ENCODE measurements at places on chromosomes 11 and 22. TPM values are rescaled to one million over a fixed set of nuclear protein-coding genes. Genes with fewer than 3 reads are reported as not detected.

Gene OR52B6
- total RNA-seq, result not detected

Gene SPDYC
- total RNA-seq, result not detected

Gene LAYN
- 0.26 TPM for total RNA-seq

Gene ARVCF
- total RNA-seq, result 2.4 TPM

Gene ACR
- total RNA-seq, result not detected

Gene FLRT1
- total RNA-seq, result 0.50 TPM

Gene BRSK2
- total RNA-seq, result 0.64 TPM

Gene PITPNM1
- 143 TPM for total RNA-seq

Gene ASRGL1
- total RNA-seq, result 8.2 TPM

Gene SGSM1
- total RNA-seq, result 0.29 TPM

Gene PIK3C2A
- 21.7 TPM for total RNA-seq

Gene NXPE1
- total RNA-seq, result not detected

Gene HORMAD2
- total RNA-seq, result not detected

Gene ALKBH3
- total RNA-seq, result 35.8 TPM

- DNase-seq, result no peak
Observed at GRCh38 chr11:10796191-10796590, 12.5 kb downstream of the EIF4G2 start.

DNA sequence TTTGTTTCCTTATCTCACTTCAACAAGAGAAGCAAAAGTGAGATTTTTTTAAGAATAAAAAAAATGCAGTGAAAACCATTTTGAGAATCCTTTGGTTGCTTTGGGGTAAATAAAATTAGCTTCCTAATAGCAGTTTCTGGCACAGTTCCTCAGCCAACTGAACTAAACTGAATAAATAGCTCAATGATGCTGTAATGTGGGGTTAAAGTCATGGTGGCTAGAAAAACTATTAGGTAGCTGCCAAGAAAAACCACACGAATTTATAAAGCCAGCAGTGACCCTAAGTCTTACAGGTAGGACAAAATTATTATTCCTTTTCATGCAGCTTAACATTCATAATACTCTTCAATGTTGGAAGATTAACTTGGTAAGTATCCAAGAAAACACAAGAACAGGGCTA, 142.4 kb downstream of the APIP start:
- no peak for DNase-seq

DNA sequence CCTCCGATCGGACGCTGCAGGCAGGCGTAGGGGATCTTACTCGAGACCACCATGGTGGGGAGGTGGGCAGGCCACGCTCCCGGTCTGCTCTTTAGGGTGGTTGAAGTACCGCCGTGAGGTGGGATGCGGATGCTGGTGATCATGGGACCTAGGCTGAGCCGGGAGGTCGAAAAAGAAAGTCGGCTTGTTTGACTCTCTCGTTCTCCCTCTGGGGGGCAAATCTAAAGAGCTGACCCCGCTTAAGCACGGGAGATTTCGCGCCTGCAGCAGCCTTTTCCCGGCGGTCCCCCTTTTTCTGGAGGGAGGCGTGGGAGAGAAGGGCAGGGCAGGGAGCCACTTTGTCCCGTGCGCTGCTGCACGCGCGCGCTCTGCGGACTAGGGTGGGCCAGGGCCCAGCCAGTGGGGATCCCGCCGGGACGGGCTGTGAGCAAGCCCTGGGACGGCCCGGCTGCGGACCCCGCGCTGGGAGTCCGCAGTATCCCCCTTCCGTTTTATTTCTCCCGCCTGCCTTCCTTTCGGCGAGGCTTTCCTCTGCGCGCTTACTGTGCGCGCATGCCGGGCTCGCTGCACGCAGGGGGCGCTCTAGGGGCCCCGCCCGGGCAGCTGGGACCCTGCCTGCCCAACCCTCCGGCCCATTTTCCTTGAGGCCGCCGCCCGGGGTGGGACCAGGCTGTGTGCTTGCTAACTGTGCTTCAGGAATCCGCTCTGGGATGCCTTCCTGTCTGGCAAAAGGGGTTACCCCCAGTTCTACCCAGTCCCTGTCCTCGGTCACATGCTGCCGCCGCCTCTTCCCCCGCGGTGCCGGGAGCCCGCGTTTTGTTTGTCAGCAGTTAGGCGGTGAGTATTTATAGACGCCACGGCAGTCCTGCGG, 81.0 kb downstream of the PRR5L start:
- peak; percentile 82 for DNase-seq

DNA sequence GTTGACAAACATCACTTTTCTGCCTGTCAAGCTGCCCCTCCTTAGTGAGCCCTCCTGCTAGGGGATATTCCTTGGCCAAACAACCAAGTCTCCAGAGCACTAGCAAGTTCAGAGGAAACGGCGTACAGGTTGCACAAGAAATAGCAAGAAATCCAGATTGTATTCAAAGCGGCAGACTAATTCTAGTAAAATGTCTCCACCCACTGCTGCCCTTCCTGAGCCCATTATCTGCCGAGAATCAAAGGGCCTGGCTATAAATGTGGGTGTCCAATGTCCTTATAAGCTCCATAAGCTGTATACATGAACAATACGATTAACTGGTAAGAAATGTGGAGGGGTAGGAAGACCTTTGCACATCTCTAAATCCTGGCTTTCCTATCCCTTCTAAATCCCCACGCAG, 44.0 kb upstream of the AKIP1 start:
- no peak for DNase-seq

GRCh38 chr11:109527496-109527895, 105.5 kb downstream of the C11orf87 start:
- DNase-seq, result no peak

DNA sequence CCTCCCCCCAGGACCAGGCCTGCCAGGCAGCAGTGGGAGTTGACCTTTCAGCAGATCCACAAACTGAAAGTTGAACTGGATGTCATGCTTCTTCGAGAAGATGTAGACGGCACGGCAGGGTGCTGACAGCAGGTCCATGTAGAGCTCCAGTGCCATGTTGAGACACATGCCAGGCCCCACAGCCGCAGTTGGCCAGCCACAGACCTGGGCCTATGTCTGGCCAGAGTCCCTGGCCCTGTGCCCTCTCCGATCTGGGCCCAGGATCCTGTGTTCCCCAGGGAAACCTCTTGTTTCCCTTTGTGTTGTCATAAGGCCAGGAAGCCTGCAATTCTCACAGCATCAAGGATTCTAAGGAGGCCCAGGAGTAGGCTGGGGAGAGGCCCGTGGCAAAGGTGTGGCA, at the start of gene GSTT4:
Gene GSTT4, minus strand, starts transcription at position 253 of the 400 bp plus-strand sequence. Its CDS starts 97 bp downstream, at position 156.
- DNase-seq, result no peak

DNA sequence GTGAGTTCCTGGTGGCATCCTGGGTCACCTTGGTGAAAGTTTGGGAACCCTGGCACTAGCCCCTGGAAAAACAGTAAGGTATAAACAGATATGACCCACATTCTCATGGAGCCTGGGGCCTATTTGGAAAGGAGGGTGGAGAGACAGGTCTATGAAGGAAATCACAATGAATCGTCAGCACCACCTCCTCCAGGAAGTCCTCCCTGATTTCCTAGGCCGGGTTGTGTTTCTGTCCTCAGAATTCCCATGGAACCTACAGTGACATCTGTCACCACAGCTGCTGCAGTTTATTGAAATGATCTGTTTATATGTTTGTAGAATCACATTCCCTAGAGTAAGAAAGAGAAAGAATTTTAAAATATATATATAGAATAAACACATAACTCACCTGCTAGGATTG, 71.8 kb upstream of the ASPHD2 start:
- DNase-seq, result no peak

- DNase-seq, result no peak
Observed at GRCh38 chr11:133872160-133872559, 26.8 kb upstream of the SPATA19 start.

DNA sequence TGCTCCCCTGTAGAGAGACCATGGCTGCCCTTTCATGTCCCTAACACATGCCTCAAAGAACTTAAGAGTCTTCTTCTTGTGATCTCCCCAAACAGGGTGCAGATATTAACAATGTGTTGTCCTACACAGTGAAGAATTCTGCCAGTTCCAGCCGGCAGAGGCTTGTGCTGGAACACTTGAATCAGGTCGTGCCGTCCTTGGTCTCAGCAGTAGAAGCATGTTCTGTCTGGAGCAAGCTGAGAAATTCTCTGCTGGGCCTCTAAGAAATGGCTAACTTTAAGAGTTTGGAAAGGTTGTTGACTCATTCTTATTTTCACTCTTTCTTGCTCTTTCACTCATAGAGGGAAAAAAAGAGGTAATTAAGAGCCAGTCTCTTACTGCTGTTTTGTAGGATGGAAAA, 71.1 kb upstream of the SLC25A18 start:
- DNase-seq, result no peak

DNA sequence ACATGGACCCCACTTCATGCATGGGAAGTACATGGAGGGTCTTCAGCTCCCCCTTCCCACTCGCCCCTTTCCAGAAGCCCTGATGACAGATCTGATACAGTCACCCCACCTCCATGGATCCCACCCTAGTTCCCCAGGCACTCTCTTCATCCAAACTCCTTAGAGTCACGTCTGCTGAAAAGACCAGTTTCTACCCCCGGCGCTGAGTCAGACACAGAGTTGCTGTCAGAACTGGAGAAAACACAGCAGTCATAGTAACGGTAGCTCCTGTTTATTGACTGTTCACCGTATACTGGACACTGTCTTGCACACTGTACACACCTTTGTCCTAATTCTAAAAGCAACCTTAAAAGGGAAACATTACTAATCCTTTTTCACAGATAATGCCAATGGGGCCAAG, 29.1 kb downstream of the DRD2 start:
- peak; percentile 55 for DNase-seq

DNA sequence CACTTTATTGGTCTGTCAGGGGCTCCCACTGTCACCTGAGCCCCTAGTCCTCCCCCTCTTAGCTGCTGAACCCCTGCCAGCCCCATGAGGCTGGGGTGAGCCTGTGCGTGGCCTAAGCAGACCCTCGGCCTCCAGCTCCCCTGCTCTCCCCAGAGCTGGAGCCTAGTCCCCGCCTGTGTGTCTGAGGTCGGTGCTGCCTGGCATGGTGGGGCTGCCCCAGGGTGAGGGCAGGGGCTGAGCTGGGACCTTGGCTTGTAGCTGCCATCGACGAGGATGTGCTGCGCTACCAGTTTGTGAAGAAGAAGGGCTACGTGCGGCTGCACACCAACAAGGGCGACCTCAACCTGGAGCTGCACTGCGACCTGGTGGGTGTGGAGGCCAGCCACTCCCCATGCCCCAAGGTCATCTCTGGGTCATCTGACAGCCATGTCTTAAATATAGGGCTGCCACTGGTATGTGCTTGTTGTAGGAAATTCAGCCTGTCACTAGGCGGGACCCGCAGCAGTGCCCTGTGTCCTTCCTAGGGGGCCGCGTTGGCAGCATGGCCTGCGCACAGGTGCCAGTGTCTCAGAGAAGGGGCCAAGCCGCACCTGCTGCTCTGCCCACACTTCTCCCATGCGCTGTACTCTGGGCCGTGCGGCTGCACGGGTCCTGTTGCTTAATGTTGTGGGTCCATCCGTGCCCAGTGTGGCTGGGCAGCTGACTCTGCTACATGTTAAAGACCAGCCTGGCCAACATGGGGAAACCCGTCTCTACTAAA, 21.0 kb downstream of the PPIL2 start:
- no peak for DNase-seq

GRCh38 chr22:48055827-48056226, 1293.4 kb downstream of the TBC1D22A start:
- no peak for DNase-seq

DNA sequence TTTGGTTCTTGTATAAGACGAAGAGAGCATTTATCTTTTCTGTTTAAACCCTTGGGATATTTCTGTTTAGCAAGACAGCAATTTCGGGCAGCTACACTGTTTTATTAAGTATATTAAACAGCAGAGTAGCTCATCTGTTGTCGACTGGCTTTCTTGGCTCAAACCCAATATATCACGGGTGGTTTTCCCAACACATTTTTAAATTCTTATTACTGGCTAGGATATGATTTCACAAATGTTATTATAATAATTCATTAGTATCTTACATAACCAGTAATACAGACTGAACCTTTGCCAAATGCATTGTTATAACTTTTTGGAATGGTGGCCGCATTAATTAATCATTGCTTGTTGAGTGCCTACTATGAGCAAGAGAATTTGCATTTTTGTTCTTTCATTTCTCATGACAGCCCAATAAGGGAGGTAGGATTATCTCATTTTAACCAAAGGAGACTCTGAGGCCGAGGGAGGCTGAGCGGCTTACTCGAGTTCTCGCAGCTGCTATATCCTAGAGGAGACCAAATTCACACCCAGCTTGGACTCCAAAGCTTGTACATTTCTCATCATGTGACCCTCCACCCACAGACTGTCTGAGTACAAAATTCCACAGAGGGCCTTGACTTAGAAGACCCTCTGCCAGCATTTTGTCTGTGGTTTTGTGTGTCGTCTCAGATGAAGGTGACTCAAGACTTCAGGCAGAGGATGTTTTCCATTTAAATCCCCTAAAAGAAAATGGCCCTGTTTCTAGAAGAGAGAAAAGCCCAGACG, 304.9 kb downstream of the NTM start:
- no peak for DNase-seq

DNA sequence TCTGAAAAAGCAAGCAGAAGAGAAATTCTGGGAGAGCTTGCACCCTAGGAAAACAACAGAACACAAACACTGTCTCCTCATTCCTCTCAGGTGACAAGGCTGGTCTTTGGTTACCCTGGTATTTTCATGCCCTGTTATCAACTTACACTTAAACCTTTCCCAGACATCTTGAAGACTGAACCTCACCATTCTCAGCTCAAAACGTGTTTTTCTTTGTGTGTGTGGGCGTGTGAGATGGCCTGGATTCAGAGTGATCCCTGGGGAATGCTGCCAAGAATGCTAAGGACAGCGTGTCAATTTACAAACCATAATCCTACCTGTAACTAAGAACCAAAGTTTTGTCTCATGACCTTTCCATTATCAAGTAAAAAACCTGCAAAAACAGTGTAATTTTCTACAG, 33.3 kb downstream of the ELF5 start:
- DNase-seq, result no peak

- DNase-seq, result no peak
Observed at GRCh38 chr11:72292106-72292785, 48.3 kb upstream of the PHOX2A start.

DNA sequence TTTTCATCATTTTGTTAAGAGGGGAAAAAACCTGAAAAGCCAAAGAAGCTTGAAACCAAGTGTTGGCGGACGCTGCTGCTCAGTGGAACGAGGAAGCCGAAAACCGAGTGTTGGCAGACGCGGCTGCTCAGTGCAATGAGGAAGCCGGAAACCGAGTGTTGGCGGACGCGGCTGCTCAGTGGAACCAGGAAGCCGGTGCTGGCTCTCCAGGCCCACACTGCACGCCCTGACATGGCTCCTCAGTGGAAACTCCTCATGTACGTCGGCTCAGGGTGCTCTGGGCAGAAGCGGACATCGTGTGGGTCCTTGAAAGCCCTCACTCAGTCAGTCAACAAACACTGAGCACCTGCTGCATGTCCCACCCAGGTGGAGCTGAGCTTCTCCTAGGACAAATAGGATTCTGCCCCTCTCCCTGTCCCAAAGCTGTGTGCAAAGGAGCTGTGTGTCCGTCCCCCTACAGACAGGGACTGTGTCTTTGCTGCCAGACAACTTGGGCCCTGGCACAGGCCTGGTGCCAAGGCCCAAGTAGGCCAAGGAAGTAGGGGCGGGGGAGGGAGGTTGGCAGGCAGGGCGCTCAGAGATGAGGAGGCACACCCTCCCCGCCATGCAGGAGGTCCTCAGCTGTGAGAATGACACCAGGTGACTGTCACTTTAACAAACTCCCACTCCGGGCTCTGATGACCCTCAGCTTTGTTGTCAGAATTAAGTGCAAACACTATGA, 37.3 kb downstream of the PHF21B start:
- peak; percentile 31 for DNase-seq

Data from activated CD4-positive, alpha-beta memory T cell treated with anti-CD3 and anti-CD28 coated beads for 36 hours (primary cell).